ENCODE measurements at places on chromosomes 2 and 18.

DNA sequence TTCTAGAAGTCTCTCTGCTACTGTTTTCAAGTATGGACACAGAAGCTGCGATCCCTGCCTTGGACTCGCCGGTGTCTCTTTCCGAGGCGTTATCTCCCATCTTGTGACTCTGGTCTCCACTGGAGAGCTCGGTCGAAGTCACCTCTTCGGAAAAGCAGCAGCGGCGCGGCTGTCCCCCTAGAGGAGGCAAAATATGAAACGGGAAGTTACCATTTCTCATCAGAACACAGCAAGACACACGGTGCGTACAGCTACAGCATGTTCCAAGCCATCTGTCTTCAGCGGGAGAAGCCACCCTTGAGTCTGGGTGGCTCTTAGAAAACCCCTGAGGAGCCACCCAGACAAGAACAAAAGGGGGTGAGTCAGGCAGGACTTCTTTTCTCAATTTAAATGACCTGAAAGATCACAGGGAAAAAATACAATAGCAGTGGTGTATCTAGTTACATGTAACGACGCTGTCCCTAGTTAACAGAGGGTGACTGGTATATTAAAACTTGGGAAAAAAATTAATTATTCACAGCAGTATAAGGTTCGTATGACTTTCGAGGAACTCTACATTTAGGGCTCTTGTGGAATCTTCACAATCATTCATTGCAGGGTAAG is 114.8 kb downstream of the ZNF516 start:
- no peak for DNase-seq

GRCh38 chr2:219675221-219675620 is 47.8 kb downstream of the SLC4A3 start:
- no peak for DNase-seq

GRCh38 chr2:146349334-146349733 is 1495.5 kb upstream of the ACVR2A start:
- DNase-seq: no peak

DNA sequence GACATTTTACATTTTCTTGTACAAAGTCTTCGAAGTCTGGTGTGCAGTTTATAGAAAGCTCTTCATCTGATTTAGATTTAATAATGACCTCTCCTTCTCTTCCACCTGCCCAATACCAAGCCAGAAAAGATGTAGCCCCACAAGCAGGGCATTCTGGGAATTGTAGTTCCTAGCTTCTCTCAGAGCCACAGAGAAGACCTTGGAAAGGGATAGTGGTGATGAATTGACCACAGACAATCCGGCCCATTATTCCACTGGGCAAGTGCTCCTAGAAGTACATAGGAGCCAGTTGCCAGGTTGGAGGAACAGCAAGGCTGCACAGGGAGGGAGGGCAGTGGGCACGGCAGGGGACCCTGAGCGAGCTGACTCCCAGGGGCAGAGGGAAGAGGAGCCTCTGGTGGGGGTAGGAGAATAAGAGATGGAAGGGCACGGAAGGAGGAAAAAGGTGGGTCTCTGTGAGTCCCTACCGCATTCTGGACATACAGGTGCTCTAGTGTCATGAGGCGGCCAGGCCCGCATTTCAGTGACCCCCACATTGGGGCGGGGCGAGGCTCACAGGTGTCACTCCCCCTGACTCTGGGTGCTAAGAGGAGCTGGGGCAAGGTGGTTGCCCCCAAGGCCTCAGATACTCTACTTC is 152.5 kb upstream of the HAAO start:
- DNase-seq: no peak

DNA sequence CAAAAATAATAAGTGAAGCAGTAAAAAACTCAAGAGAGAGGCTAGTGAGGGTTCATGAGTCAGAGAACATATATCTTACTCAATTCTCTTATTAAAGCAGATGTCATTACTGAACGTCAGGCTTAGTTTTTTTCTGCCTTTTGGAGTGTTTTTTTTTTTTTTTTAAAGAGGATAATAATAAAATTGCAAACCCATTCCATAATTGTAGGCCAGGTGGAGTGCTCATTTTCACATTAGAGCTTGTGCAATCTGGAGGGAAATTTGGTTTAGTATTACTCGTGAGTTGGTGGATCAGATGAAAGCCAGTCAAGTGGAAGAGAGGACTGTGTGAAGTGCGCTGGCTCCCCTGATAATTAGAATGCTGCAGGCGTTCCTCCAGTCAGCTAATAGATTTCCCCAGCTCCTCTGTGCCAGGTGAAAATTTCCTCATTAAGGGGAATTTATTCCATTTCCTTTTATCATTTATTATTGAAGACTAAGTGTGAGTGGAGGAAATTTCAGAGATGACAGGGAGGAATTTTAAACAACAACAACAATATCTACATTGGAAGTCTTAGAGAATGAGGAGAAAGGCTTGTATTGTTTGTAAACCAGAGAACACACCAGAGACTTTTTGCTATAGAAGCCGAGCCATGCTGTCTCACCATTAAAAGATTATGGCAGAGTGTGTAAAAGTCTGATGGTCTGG is 74.6 kb downstream of the CPS1 start:
- no peak for DNase-seq

DNA sequence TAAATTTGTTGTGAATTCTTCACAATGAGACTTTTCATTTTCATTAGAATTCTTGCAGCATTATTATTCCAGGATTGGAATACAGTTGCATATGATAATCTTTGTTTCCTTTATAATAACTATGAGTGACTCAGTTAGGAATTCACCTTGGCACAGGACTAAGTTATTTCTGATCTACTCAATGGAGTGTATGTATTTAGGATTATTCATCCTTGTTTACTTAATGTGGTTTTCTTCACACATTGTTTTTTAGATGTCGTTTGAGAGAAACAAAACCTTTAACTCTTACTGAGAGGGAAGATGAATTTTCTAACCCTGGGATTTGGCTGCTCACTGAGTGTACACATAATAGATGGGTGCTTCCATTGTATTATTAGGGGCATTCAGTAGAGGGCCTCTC is 970.1 kb downstream of the DPP10 start:
- DNase-seq: no peak

DNA sequence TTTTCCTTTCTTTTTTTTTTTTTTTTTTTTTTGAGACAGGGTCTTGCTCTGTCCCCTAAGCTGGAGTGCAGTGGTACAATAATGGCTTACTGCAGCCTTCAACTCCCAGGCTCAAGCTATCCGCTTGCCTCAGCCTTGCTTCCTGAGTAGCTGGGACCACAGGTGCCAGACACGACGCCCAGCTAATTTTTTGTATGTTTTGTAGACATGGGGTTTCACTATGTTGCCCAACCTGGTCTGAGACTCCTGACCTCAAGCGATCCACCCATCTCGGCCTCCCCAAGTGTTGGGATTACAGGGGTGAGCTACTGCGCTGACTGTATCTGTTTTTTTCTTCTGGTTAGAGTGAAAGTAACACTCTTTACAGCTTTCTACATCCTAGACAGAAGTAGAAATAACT is 240.3 kb upstream of the FBXO11 start:
- no peak for DNase-seq

DNA sequence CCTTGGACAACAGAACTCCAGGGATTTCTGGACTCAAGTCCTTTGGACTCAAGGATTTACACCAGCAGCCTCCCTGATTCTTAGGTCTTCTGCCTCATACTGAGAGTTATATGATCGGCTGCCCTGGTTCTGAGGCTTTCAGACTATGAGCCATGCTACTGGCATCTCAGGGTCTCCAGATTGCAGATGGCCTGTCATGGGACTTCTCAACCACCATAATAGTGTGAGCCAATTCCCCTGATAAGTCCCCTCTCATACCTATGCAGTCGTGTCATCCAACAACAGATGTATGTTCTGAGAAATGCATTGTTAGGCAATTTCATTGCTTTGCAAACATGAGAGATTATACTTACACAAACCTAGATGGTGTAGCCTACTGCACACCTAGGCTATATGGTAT is 61.4 kb upstream of the MSTN start:
- DNase-seq: no peak
